ENCODE measurements at places on chromosomes 13 and 19. TPM values are rescaled to one million over a fixed set of nuclear protein-coding genes. Genes with fewer than 3 reads are reported as not detected.

DNA sequence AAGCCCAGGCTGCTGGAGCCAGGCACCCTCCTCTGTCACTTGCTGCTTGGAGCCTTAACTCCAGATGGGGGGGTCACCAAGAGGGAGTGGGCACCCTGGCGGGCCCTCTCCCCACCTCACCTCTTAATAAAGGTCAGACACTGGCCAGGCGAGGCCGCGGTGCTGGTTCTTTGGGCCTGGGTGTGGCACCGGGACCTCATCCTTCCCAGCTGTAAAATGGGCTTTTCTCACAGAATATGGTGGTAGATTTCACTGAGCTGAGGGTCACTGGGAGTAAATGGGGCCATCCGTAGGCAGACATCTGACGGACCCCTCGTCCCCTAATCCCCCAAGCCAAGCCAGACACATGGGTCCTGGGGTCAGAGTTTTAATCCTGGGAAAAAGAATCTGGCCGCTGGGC, 14.9 kb downstream of the STAP2 start:
- H3K4me1 ChIP-seq = peaks cover 15% of the 10 kb centered on the region
- H3K4me3 ChIP-seq = no peak overlapping the region
- peaks cover 13% of the 10 kb centered on the region for H3K36me3 ChIP-seq
- H3K27me3 ChIP-seq = peaks cover 9% of the 10 kb centered on the region
- no peak overlapping the region for H3K27ac ChIP-seq

- no peak overlapping the region for H3K27ac ChIP-seq
- no peaks in the 10 kb centered on the region for H3K4me1 ChIP-seq
- no peaks in the 10 kb centered on the region for H3K36me3 ChIP-seq
- H3K27me3 ChIP-seq = no peaks in the 10 kb centered on the region
Measured at GRCh38 chr13:66617786-66618185, 612.4 kb downstream of the PCDH9 start.

DNA sequence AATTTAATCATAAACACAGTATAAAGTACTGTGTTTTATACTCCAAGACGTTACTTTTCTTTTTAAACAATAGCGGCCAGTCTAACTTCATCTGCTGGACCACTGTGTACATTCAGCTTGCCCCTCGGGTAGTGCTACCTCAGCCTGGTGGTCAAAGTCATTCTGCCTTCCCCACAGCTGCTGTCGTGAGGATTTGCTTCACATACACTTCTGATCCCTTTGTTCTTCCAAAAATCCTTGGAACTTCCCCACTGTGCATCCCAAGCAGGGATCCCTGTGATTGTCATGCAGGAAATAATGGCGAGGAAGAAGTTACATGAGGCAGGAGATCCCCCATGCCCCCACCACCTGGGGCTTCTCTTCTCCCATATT, 234.9 kb upstream of the STARD13 start:
- no peak overlapping the region for H3K27ac ChIP-seq
- no peaks in the 10 kb centered on the region for H3K4me1 ChIP-seq
- no peaks in the 10 kb centered on the region for H3K27me3 ChIP-seq
- no peaks in the 10 kb centered on the region for H3K36me3 ChIP-seq
- no peak for DNase-seq

DNA sequence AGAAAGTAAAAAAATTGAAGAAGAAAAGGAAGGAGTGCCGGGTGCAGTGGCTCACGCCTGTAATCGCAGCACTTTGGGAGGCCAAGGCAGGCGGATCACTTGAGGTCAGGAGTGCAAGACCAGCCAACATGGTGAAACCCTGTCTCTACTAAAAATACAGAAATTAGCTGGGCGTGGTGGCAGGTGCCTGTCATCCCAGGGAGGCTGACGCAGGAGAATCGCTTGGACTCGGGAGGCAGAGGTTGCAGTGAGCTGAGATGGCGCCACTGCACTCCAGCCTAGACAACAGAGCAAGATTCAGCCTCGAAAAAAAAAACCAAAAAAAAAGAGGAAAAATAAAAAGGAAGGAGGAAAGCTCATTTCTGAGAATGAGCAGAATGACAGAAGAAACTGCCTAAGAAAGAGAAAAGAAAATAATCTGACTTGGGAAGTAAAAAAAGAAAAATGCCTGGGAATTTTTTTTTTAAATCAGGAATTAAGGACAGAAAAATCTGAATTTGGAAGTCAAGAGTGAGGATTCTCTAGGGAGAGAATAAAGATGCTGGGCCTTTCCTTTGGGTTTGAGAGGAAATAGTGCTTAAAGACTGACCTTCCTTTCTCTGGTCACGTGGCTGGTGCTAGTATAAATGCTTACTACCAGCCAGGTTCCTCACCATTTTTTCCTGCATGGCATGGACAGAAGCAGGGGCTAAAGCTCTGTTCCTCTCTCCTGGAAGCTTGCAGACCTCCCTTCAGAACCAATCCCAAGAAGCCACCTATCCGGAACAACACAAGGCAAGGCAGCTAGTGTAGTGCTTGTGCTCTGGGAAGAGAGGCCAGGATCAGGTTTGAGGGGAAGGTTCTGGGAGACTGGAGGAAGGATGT, at the start of gene FFAR2:
Gene FFAR2 (plus strand): TSS at position 652 of the 864 bp plus-strand sequence. CDS start 1,458 bp downstream, outside the sequence.
- H3K27me3 ChIP-seq = peaks cover 28% of the 10 kb centered on the region
- DNase-seq = no peak
- no peak within 1 kb of the TSS for H3K4me3 ChIP-seq
- H3K4me1 ChIP-seq = peaks cover 31% of the 10 kb centered on the region
- no peaks in the 10 kb centered on the region for H3K36me3 ChIP-seq
- H3K27ac ChIP-seq = no peak within 1 kb of the TSS

- no peaks in the 10 kb centered on the region for H3K4me1 ChIP-seq
- H3K27me3 ChIP-seq = peaks cover 36% of the 10 kb centered on the region
- H3K36me3 ChIP-seq = peaks cover 4% of the 10 kb centered on the region
- no peak overlapping the region for H3K4me3 ChIP-seq
- DNase-seq = no peak
- H3K27ac ChIP-seq = no peak overlapping the region
Measured at GRCh38 chr19:29866011-29866410, 54.2 kb downstream of the CCNE1 start.

Gene IRF3
- total RNA-seq = 149 TPM

Gene ZNF470
- 1.2 TPM for total RNA-seq

All from activated T-helper 1 cell treated with anti-CD3 and anti-CD28 coated beads, Interleukin-12 subunit alpha, Interleukin-12 subunit beta, Interleukin-2, Interleukin-4 antibody, amounts not matched to agents 30 ng/mL and 10 ng/mL and 1 ng/mL, durations not matched to agents 14 hours and 24 hours and 36 hours (primary cell).